ENCODE measurements at places on chromosomes 6 and 20.

DNA sequence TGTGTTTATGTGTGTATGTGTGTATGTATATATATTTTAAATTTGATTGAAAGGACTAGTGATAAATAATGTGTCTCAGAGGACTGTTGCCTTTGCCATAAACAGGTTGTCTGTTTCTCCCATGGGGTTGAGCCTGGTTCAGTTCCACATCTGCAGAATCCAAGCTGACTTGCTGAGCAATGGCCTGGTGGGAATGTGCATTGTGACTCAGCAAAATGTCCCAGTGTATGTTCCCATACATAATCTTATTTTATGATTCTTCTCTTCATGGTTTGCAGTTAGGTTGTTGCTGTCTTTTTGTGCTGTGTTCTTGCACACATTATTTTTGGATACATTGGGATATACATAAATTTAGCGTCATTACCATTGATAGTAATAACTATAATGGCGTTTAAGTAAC is 115.6 kb upstream of the SLC24A3 start:
- no peak for DNase-seq

DNA sequence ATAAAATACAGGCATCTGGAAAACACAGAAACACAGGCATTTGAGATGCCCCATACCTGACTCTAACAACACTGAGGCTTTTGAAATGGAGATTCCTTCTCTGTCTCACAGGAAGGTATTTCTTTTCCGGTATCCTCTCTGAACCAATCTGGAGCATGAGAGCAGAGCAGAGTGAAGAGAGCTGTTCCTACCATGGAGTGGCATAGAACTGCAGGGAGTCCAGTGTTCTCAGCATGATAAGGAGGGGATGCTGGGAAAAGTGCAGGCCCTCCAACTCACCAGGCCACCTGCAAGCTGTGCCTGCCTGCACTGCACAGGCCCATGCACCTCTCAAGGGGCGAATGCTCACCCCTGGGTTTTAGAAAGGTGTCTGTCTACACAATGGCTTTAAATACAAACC is 89.2 kb downstream of the FOXA2 start:
- no peak for DNase-seq

- DNase-seq: no peak
Observed at GRCh38 chr6:141265756-141266623, 866.7 kb upstream of the GJE1 start.

DNA sequence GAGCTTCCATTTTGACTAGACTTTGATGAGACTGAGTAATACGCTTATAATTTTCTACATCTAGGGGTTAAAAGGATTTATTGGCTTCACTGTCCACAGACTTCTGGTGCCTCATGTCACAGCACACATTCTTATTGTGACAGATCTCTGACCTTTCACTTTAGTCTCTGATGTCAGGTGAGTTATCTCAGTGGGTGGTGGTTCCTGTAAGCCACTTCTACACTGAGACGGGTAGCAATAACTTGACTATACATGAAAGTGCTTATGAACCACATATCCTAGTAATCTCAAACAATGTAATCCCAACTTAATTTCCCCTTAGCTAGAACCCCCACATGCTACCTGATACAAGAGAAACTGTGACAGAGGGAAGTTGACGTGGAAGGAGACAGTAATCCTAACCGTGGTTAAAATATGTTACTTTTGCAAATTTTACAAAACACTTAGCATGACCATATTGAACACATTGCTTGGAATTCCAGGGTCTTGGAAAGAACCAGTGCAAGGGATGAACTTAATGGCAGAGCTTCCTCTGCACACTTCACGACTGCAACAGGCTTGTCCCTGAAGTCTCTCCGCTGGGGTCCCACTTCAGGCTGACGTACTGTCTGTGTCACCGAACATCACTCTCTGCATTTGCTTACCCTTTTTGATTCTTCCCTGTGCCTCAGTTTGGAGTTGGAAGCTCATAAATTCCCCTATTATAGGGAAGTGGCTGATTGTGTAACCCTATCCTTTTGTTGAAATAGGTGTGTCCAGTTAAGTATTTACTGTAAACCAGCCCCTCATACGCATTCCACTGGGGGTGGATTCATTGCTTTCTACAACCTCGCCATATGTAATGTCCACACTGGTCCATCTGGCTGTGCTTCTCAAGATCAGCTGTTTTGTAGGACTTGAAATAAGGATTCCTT is 6.4 kb upstream of the TRIM40 start:
- DNase-seq: no peak

DNA sequence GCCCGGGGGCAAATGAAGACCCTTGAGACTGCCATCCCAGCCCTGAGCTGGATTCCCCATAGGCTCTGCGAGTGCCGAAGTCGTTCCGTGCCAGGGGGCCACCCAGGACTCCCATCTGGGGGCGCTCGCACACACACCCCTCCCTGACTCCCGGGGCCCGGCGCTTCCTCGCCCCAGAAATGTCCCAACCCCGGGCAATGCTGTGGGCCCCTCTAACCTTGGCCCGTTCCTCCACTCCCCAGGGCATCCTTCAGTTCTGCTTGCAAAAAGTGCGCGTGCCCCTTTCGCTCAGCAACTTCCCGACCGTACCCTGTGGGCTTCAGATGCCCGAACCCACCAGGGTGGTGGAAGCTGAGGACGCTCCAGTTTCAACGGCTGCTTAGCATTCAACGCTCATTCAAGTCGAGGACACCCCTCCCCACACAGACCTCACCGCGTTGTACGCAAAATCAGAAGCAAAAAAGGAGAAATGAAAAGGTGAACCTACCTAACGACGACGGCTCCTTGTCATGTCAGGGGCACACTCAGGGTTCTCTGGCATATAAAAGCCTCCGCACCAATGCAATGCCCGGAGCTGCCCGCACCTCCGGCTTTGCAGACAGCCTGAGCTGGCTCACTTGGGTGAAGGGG is 25.3 kb downstream of the RIPOR2 start:
- DNase-seq: no peak

GRCh38 chr20:17066902-17067301 is 159.9 kb upstream of the PCSK2 start:
- DNase-seq: no peak

GRCh38 chr20:51354769-51355319 is 187.7 kb downstream of the NFATC2 start:
- DNase-seq: no peak

- no peak for DNase-seq
Observed at GRCh38 chr20:8800089-8800488, 268.8 kb upstream of the PLCB4 start.

- DNase-seq: peak; percentile 14
Observed at GRCh38 chr20:57509665-57510237, 15.2 kb downstream of the CTCFL start.

DNA sequence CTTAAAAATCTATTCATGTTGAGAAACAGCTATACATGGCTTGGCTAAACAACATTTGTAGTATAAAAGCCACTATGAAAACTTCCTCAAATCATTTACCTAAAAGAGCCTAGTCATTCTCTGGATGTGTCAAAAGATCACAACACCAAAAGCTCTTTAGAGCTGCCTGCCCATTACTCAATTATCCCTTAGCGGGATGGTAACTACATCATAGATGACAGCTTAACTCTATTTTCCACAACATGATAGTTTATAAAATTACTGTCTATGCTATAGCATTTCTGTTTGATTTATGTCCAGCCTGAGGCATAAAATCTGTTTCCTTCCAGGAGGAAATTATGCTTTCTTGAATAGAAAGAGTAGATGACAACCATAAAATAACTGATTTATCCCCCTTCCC is 777.6 kb upstream of the HS3ST5 start:
- DNase-seq: no peak

- DNase-seq: no peak
Observed at GRCh38 chr6:14583826-14584225, 466.3 kb downstream of the CD83 start.

- no peak for DNase-seq
Observed at GRCh38 chr6:131225127-131225526, 89.9 kb downstream of the AKAP7 start.

DNA sequence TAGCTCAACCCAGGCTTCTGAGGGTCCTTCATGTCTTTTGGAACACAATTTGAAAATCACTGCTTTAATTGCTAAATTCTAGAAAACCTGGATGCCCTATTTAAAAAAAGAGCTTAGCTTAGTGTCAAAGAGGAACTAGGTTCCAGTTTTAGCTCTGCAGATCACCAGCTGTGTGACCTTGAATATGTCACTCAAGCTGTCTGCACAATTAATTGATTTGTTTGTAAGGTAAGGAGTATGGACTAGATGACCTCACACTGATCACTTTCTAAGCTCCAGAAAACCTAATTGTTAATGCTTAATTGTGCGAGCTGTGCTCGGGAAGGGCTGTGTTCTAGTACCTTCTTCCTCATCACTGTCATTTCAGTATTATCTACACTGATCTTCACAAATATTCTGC is 26.2 kb downstream of the UTRN start:
- no peak for DNase-seq

DNA sequence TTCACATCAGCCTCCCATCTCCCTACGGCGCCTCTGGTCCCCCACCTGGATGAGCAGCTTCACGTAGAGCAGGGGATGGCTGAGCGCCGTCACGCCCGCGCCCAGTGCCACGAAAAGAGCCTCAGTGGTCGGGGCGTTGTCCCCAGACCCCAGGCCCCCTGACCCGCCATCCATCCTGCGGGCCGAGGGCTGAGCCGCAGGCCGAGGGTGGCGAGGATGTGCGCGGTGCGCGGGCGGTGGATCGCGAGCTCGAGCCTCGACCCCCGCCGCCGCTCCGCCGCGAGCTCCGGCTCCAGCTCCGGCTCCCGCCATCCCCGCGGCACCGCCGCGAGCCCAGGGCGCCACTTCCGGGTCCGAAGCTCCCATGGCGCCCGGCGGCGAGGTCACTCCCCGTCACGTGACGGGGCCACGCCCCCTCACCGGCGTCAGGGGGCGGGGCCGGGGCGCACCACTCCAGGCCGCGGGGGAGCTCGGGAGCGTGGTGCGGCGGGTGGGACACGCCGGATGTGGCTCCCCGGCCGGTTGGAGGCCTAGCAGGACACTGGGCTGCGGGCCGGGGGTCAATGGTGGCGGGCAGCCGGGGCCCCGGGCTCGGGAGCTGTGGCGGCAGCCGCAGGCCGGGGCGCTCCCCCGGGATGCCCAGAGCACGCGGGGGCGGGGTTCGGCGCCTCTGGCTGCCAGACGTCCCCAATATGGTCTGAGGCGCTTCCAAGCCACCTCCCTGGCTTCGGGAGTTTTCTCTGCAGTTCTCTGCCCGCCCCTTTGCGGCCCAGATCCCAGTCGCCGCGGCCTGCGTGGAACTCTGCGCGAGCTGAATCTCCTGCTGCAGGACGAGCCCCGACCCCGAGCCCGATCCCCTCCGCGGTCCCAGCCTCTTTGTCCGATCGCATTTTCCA is at the start of gene MTCH1:
MTCH1 (minus strand) TSS at position 389 of the 896 bp plus-strand sequence; CDS start at position 366, 23 bp downstream.
- DNase-seq: peak; percentile 90

DNA sequence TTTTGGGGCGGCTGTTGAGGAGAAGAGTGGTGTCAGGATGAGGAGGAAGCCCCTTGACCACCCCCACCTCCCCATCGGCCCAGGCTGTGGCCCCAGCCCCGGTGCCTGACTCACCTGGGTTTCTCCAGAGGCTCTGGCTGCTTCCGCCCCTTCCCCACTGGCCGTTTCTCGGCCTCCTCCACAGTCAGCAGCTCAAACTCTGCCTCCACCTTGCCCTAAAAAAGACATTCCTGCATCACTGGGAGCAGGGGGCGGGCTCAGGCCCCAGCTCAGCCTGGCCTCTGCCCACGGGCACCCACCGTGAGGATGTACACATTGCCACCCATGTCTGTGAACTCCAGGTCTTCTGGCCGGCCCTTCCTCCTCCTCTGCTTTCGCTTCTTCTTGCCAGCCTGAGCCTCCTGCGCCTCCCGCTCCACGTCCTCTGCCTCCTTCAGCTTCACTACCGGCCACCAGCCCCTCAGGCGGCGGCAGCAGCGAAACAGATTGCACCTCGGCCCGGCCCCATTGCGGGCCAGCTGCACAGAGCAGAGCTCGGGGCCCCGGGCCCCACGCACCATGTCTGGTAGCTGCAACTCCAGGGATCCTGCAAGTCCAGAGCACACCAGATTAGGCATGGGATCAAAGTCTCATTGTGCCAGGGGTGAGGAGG is 17.3 kb downstream of the ERGIC3 start:
- no peak for DNase-seq

GRCh38 chr20:25033265-25033923 is 24.5 kb downstream of the ACSS1 start:
- DNase-seq: peak; percentile 37

DNA sequence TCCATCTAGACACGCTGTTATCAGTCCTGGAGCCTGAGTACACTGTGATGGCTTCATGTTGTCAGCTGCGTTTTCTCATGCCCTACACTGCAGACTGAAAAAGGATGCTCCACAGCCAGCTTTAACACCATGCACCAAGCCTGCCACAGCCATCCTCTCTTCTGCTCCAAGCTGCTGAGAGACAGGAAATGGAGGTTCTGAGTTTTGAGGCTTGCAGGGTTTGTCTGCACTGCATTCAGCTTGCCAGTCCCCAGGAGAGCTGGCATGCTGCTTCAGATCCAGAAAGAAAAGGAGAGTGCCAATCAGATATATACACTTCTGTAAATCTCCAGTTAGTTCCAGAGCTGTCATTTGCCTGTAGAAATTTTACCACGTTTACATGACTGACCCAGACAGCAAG is 550.7 kb upstream of the FLRT3 start:
- DNase-seq: peak; percentile 1

DNA sequence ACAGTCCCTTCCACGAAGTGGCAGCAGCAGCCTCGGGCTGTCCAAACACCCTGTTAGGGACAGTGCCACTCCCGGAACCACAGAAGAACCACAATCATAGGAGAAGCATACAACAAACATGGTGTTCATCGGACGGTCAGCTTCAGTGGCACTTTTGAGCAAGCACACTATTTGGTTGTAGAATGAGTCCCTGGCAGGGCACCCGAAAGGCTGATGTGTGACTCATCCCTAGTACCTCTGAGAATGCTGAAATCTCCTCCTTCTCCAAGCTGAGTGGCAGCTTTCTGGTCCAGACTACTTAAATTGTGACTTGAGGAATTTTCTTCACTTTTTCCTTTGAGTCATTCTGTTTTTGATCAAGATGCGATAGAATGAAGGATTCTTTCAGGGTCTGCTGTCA is 282.5 kb downstream of the ESR1 start:
- DNase-seq: peak; percentile 64

- DNase-seq: no peak
Observed at GRCh38 chr20:46388201-46388836, 18.1 kb downstream of the ELMO2 start.

DNA sequence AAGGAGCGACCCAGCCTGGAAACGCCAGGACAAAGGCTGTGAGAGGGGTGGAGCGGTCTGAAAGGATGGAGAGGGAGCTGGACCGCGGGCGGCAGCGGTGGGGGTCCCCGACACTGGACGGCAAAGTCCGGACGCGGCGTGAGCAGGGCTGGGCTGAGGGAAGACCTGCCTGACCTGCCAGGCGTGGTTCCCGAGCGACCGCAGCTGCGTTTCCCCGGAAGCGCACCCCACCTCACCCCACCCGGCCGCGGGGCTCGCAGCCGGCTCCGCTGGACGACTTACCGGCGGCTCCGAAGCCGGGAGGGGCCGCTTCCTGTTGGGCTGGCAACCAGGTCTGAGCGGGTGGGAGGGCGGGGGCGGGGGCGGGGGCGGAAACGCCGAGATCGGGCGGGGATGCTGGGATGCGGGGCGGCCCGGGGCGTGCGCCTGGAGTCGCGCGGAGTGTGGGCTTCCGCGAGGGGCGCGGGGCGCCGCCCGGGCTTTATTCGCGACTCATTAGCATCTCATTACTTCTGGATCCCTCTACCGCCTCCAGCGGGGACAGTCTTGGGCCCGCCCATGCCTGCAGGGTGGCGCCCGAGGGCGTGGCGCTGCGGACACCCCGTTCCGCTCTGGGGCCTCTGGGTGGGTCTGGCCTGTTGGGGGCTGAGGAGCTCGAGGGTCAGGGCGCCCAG is at the start of gene MICAL1:
MICAL1 (minus strand) TSS at position 336 of the 674 bp plus-strand sequence. CDS start 1,576 bp downstream, outside the sequence.
- peak; percentile 57 for DNase-seq

- no peak for DNase-seq
Observed at GRCh38 chr6:104617591-104617990, 242.1 kb downstream of the HACE1 start.

- no peak for DNase-seq
Observed at GRCh38 chr20:53668992-53669391, 75.4 kb upstream of the ZNF217 start.

Data from fibroblast of pulmonary artery (primary cell).